ENCODE measurements at places on chromosomes 1 and 21.
A peak's percentile ranks its signal among the peaks of the same experiment; 100 is the strongest.

DNA sequence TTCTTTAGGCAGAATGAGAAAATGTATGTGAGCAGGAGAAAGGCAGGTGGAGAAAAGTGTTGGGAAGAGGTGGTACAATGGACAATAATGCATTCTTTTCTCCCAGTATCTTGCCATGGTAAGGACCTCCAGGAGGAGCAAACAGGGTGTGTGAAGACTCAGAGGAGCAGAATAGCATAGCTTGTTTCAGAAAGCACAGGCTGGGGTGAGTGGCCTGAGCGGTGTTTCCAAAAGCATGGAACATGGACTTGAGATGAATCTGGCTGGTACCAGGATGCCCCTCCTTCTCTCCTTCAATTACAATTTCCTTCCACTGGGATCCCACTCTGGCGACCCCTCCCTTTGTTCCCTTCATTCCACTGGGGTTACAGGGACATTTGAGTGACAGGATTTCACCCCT lies 123.4 kb upstream of the TNR start:
- DNase-seq, result no peak

GRCh38 chr1:186212568-186213224 lies 162.4 kb downstream of the TPR start:
- peak; percentile 34 for DNase-seq

GRCh38 chr1:41578712-41579335 lies 94.3 kb upstream of the EDN2 start:
- DNase-seq, result no peak

DNA sequence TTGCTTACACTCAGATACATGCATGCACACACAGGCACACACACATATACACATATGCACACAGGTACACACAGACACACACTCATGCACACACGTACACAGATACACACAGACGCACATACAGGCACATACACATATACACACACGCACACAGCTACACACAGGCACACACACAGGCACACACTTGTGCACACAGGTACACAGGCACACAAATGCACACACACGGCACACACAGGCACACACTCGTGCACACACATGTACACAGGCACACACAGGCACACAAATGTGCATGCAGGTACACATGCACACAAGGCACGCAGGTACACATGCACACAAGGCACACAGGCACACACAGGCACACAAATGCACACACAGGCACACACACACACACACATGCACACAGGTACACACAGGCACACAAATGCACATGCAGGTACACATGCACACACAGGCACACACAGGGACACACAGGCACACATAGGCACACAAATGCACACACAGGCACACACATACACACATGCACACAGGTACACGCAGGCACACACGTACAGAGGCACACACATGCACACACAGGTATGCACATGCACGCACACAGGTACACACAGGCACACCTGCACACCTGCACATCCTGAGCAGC lies 110.0 kb downstream of the WDR4 start:
- DNase-seq, result no peak

Measured in GM12864 (cell line).